ENCODE measurements at places on chromosomes 1 and 21. TPM values are rescaled to one million over a fixed set of nuclear protein-coding genes. Genes with fewer than 3 reads are reported as not detected.

Gene RASSF5
- 213 TPM for total RNA-seq

Gene INAVA
- not detected for total RNA-seq

Gene NUDC
- total RNA-seq, result 56.1 TPM

Gene INSRR
- total RNA-seq, result 0.13 TPM

Gene SPRR4
- not detected for total RNA-seq

Gene LY9
- total RNA-seq, result 46.4 TPM

Gene SLC1A7
- total RNA-seq, result not detected

Gene FCGR1A
- total RNA-seq, result 0.58 TPM

Gene SERTAD4
- total RNA-seq, result not detected

Gene CR1L
- total RNA-seq, result not detected

Gene LCE2A
- not detected for total RNA-seq

Gene PDC
- total RNA-seq, result not detected

Gene ARHGEF16
- total RNA-seq, result not detected

Gene AMY1C
- total RNA-seq, result not detected

Gene TSPAN1
- total RNA-seq, result not detected

Gene TTC4
- total RNA-seq, result 20.6 TPM

Gene HSD3B1
- not detected for total RNA-seq

Gene WRAP73
- 34.7 TPM for total RNA-seq

Gene NBPF12
- 16.0 TPM for total RNA-seq

Gene CFAP74
- total RNA-seq, result not detected

Gene FBXO2
- total RNA-seq, result 1.4 TPM

Gene ATG4C
- 12.6 TPM for total RNA-seq

Gene FDPS
- total RNA-seq, result 352 TPM

Gene TMEM54
- total RNA-seq, result not detected

Gene CLEC20A
- total RNA-seq, result not detected

Gene TTC22
- total RNA-seq, result 19.8 TPM

Gene BRDT
- 0.18 TPM for total RNA-seq

Gene GPATCH4
- total RNA-seq, result 19.0 TPM

Gene PLPPR4
- total RNA-seq, result not detected

Gene BRWD1
- total RNA-seq, result 45.3 TPM

Gene DMRTA2
- total RNA-seq, result not detected

Gene USH2A
- total RNA-seq, result not detected

Gene PLEKHG5
- total RNA-seq, result 1.7 TPM

Gene SLAMF7
- total RNA-seq, result 15.3 TPM

Gene GBP6
- total RNA-seq, result 0.38 TPM

Gene SYPL2
- total RNA-seq, result not detected
